Activated naive CD8-positive, alpha-beta T cell treated with anti-CD3 and anti-CD28 coated beads for 36 hours (primary cell): ENCODE measurements at places on chromosomes 5 and 9.

- DNase-seq = peak; percentile 17
Observed at GRCh38 chr5:111144352-111144930, 52.3 kb downstream of the WDR36 start.

GRCh38 chr5:90909940-90910339, 351.3 kb downstream of the ADGRV1 start:
- no peak for DNase-seq

- DNase-seq = no peak
Observed at GRCh38 chr9:73089304-73089985, 62.2 kb upstream of the ANXA1 start.

DNA sequence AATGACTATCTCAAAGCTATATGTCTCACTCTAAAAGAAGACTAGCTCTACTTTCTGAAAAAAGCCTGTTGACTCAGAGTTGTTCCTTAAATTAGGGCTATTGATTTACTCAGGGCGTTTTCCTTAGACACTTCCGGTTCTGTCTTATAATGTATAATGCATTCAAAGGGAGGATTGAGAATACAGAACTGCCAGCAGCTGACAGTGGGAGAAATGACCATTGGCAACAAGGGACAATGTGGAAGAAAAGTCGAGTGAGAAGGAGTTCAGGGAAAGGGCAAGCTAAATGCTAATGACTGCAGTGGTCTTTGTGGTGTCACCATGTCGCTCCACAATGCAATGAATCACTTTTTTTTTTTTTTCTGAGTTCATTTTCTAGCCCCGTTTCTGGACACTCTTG, 65.7 kb upstream of the ANKH start:
- no peak for DNase-seq

DNA sequence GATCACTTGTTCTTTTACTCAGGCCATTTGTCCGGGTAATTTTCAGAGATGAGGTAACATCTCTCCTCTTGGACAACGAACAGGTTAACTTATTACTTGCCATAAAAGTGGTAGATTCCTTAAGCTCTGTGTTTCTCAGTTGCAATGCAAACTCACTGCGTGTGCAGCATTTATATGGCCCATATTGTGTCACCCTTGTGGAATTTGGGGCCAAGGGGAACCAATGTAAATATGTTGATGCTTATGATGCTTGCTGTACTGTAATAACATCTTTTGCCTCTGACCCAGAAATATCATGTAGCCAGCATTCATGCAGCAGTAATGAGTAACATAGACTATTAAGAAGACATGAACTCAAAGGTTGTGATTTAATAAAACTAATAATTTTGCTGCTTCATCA, 175.8 kb downstream of the ADAMTS6 start:
- no peak for DNase-seq
